ENCODE measurements at places on chromosomes 12 and 14. TPM values are rescaled to one million over a fixed set of nuclear protein-coding genes. Genes with fewer than 3 reads are reported as not detected.

DNA sequence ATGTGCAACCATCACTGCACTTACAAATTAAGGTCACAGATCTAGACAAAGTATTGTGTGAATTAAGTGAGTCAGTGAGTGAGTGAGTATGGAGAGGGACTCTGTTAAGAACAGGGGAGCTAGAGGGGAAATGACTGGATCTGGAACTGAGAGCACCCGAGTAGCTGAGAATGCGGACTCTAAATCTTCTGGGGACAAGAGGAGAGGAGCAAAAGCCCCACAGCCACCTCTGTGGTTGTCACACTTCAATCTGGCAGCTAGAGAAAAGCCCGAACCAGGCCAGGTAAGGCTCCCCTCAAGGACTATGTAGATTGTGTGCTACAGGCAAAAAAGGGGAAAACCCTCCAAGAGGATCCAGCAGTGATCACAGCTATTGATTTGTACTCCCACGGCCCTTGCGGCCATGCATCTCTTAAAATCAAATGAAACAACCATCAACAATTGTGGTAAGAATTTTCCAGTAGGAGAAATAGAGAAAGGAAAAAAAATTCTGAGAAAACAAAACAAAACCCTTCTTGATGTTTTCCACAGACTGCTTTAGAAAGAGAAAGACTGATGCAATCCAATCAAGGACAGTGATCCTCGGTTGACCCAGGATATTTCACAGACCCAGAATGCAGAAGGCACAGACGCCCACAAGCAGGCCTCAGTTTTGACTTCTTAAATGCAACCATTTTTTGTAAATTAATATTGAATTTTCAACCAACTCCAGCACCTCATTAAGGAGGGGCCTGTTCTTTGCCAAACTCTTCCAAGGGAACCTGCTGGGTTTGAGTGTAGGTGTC, 109.6 kb downstream of the SLC38A6 start:
- no peak for DNase-seq

- DNase-seq = no peak
Observed at GRCh38 chr12:53067074-53067992, 11.9 kb downstream of the SPRYD3 start.

DNA sequence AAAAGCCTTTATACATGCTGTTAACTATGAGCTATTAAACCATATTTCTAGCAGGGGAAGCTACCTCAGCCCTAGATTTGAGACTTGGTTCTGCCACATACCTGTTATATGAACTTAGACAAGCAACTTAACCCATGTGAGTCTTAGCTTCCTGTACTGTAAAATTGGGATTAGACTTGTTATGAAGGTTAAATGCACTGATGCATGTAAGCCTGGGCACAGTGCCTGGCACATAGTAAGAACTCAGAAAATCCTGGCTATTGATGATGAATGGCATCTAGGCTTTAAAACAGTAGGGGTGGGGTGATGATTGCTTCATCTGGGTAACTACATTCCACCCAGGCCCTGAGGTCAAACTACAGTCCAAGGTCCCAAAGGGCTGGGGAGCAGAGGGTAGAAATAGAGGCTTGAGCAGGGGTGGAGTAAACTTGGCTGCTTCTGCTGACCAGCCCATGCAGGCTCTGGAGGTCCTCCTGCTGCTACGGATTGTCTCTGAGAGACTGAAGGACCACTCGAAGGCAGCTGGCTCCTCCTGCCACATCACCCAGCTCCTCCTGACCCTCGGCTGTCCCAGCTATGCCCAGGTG, 11.3 kb downstream of the ESPL1 start:
- DNase-seq = no peak

Gene WSCD2
- total RNA-seq = 3.6 TPM
